ENCODE measurements at places on chromosomes 3 and 15.

GRCh38 chr3:129365296-129366136, 62.9 kb downstream of the EFCAB12 start:
- DNase-seq, result no peak

- DNase-seq, result no peak
Measured at GRCh38 chr3:71559578-71560162, 23.9 kb downstream of the FOXP1 start.

- no peak for DNase-seq
Measured at GRCh38 chr15:64016257-64016656, 30.0 kb downstream of the DAPK2 start.

DNA sequence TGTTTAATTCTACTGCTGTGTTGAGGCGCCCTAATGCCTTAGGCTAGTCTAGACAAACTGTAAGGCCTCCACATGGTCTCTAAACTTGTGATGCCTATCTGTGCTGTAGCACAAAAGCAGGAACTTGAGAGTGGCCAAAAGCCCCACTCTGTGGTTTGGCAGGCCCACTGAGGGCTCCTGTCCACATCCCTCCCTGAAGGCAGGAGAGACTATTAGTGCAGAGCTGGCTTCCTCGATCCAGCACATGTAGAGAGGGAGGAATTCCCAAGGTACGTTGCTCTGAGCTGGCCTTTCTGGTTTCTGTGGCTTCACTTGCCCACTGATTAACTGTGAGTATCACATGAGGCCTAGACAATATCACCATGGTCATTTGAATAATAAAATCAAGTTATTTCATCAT, 90.6 kb downstream of the POLR2M start:
- no peak for DNase-seq

DNA sequence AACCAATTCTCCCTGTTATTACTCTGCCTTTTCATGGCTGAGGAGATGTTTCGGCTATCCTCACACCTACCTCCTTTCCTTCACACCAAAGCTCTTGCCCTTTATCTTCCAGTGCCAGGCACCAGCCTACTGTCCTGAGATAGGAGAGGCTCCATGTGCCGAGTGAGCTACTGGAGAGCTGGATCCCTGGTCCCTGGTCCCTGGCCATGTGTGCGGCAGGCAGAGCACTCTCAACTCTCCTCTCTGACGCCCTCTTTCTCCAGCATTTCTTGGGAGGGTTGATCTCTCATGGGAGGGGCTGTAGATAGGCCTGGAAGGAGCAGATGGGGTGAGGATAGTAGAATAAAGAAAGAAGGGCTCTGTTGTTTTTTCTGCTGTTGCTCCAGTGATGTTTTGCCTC, 277.1 kb upstream of the UMPS start:
- no peak for DNase-seq

- DNase-seq, result no peak
Measured at GRCh38 chr3:173586166-173586565, 188.6 kb downstream of the NLGN1 start.

Data from CD4-positive, alpha-beta T cell treated with Interleukin-15 for 4 hours (primary cell).